NCI-H1092 (cell line): ENCODE measurements at places on chromosomes 2 and 18.

DNA sequence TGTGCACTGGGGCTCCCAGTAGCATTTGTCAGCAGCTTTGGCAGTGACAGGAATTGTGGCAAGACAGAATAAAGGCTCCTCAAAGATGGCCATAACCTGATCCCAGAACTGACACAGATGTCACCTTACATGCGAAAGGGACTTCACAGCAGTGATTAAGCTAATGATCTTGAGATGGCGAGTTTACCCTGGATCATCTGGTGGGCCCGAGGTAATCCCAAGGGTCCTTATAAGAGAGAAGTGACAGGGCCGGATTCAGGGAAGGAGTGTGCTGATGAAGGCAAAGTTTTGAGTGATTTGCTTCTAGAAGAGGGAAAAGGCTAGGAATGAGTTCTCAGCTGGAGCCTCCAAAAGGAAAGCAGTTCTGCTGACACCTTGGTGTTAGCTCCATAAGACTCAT, 333.9 kb downstream of the LPIN1 start:
- no peak for DNase-seq

GRCh38 chr18:58955001-58955400, 90.3 kb downstream of the ZNF532 start:
- DNase-seq: no peak

DNA sequence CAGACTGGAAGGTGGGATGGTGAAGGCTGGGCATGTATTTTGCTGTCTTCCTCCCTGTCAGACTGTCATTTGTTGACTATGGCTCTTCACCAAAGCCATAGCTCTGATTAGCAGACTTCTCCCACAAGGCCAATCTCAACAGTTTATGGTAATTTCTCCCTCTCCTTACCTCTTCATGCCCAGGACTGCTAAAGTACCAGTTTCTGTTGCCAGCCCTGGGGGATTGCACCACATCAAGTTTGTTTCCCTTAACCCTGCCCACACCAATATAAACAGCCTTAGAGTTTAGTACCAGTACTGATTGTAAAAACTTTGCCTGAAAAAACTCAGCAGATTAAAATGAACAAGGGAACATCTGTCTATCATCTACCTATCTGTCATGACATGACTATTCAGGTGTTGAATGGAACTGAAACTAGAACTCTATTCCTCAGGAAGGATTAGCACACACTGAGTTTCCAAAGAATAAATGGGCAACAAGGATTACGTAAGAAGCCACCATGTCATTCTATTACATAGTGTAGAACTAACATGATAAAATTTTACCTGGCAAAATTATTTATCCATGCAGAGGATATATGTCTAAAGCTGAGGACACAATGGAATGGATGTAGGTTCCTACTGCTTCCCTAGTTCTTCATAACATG, 13.7 kb downstream of the FEZ2 start:
- no peak for DNase-seq

DNA sequence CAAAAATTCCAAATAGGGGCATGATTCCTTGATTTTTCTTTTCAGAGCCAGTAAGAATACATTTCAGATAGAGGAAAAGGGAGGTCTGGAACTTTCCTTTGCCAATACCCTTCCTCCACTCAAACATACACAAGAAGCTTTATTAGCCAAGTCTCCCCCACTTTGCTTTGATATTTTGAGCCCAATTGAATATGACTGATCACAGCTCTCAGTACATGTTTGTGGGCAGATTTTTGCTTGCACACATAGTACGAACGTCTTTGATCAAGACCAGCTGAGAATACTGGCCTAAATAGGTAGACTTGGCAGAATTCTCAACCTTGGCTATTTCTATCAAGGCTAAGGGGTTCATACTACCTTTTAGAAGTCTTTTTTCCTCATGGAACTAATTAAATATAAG, 148.8 kb upstream of the PGAP1 start:
- no peak for DNase-seq

GRCh38 chr2:71669628-71670429, 216.5 kb downstream of the DYSF start:
- no peak for DNase-seq

GRCh38 chr2:68715353-68716041, 19.1 kb upstream of the ARHGAP25 start:
- DNase-seq: peak; percentile 17

DNA sequence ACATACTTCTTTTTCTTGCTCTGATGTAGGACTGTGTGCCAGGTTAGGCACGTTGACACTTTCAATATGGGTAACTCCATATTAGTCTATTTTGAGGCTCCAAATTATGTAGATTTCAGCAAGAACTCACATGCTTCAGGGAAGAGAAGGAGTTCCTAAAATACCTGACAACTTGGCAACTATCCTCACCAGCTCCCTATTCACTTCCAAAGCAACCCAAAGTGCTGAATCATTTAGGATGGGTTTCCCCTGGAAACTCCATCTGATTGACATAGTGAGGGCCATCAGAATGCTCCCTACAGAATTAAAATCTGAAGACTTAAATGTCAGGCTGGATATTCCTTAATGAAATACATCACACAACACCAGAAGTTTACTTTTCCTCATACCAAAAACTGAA, 32.5 kb upstream of the NFU1 start:
- no peak for DNase-seq

GRCh38 chr18:78296166-78296565, 683.5 kb upstream of the SALL3 start:
- no peak for DNase-seq

GRCh38 chr18:58324824-58325480, 280.9 kb downstream of the NEDD4L start:
- no peak for DNase-seq

- DNase-seq: no peak
Observed at GRCh38 chr2:70321370-70321769, 19.5 kb upstream of the FAM136A start.

GRCh38 chr2:209806318-209806717, 34.7 kb downstream of the UNC80 start:
- DNase-seq: no peak

- no peak for DNase-seq
Observed at GRCh38 chr18:2981212-2981728, 31.7 kb downstream of the LPIN2 start.

DNA sequence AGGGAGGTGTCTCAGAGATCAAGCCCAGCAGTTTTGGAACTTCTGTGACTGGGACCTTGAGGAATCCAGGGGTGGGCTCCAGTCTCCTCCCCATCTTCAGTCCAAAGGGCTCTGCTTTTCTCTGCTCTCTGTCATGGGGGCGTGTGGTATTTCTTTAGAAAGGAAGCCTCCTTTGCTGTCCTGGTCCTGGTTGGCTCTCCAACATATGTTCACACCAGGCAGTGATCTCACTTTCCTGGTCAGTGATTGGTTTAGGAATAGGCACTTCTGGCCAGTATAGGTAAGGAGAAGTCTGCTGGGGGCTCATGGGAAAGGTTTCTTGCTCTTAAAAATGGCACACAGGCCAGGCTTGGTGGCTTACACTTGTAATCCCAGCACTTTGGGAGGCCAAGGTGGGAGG, 115.5 kb upstream of the HAAO start:
- DNase-seq: no peak

DNA sequence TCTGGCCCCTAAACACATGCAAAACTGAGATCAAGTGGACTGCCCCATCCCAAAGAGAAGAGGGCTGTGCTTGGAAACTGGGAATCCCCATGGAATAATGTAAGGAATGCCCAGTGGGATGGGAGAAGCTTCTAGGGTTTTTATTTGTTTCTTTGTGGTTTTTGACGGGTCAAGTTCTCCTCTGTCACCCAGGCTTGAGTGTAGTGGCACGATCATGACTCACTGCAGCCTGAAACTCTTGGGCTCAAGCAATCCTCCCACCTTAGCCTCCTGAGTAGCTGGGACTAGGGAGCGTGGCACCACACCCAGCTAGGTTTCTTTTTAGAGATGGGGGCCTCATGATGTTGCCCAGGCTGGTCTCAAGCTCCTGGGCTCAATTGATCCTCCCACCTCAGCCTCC, 101.7 kb upstream of the ZSWIM2 start:
- DNase-seq: no peak

- no peak for DNase-seq
Observed at GRCh38 chr2:196607073-196607472, 32.4 kb upstream of the CCDC150 start.

GRCh38 chr2:47159627-47160026, 4.5 kb upstream of the STPG4 start:
- no peak for DNase-seq

GRCh38 chr2:191799526-191799925, 47.4 kb downstream of the CAVIN2 start:
- DNase-seq: no peak

GRCh38 chr18:25921677-25922421, 168.6 kb downstream of the SS18 start:
- peak; percentile 8 for DNase-seq

GRCh38 chr2:61363580-61363979, 107.3 kb downstream of the USP34 start:
- no peak for DNase-seq

DNA sequence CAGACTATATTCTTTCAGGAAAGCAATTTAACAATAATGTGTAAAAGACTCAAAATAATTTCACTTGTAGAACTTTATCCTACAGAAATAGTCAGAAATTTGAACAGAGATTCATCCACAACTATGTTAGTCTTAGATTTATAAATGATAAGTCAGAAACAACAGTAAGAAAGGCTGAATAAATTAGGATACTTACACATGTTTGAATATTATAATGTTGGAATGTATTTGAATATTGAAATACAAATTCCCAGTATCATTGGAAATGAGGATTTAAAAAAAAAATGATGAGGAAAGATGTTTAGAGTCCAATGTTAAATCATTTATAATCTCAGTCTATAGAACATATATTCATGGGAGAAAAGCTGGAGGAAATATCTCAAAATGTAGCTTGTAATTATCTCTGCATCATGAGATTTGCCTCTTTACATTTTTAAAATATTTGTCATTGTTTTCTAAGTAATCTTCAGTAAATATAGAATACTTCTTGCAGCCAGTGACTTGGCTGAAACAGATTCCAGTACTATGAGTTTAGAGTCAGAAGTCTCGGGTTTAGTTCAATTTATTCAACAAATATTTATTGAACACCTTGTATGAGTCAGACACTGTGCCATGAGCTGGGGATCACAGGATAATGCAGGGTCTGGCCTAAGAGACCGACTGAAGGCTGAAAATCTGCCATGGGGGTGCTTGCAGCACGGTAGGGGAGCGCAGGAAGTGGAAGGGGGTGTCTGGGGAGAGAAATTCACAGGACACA, 32.3 kb downstream of the CXCR4 start:
- no peak for DNase-seq

DNA sequence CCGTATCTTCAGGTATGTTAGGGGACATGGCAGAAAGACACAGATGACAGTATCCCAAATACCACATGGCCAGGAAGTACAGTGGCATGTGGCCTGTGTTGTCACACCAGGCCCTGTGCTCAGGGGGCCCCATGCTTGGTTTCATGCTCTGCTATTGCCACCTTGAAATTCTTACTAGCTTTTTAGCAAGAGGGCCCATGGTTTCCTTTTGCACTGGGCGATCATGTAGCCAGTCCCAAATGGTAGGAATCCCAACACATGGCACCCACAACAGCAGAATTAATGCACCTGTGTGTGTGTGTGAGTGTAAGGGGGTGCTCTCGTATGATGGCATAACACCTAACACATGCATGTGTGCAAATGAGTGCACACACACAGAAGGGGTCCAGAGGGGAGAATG, 39.2 kb downstream of the MYO7B start:
- no peak for DNase-seq

DNA sequence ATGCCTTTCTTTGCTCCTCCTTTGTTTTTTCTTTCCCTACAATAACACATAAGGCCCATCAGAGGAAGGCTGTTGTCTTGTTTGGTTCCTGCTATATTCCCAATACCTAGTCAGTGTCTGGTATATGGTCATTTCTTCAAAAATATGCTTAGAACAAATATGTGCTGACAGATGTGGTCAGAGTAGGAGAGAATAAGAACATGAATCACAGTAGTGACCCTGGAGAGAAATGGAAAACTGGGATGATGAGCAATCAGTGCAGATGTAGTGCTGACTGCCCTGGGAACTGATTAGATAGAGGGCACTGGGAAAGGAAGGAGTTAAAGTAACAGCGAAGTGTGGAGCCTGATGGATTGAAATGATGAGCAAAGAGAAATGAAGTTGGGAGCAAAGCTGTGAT, 189.4 kb upstream of the LHCGR start:
- DNase-seq: no peak

- DNase-seq: no peak
Observed at GRCh38 chr18:66621816-66622576, 18.1 kb upstream of the CDH19 start.

GRCh38 chr2:127193164-127193966, 26.7 kb downstream of the CYP27C1 start:
- no peak for DNase-seq

DNA sequence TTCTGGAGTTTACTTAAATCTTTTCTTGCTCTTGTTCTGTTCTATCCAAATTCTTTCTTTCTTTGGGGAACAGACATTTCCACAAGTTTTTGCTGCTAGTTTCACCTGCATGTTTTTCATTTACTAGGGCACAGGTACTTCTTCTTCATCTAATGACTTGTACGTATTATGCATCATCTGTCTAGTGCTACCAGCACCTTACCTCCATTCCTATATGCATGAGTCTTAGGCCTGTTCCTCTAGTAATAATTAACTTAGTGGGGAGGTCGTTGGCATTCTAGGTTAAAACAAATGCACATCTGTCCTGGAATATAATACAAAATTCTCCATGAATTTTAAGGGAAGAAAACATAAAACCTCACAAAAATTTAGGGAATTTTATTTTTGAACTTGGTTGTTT, 164.5 kb upstream of the STON1 start:
- DNase-seq: no peak

GRCh38 chr2:201904538-201905420, 98.4 kb downstream of the CDK15 start:
- DNase-seq: no peak

- DNase-seq: no peak
Observed at GRCh38 chr2:154459286-154459685, 239.2 kb upstream of the KCNJ3 start.

DNA sequence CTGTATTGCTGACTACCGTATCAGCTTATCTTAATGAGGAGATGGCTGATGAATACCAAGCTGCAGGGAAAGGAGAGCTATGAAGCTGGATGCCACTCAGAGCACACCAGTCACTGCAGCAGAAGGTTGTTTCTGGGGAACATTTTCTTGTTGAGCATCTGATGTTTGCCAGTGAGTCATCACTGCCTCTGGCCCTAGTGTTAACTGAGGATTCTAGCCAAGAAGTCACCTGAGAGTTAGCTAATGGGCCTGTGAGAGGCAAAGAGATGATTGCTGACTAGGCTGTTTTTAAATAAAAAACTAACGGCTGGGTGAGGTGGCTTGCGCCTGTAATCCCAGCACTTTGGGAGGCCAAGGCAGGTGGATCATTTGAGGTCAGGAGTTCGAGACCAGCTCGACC, 37.9 kb downstream of the CCDC150 start:
- DNase-seq: no peak

DNA sequence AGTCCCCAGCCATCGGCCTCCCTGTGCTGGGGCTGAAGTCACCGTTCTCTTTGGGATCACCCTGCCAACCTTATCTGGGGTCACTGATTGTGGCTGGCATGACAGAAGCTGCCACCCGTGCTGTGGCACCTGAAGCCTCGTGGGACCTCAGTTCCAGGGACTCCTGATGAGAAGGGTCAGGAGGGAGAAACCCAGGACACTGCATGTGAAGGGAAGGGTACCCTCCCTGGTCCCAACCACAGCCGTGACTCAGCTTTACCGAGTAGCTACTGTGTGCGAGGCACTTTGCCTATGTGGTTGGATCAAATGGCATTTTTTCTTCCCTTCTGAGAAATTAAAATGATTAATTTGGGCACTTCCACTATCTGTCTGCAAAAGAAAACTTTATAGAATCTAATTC, 64.4 kb downstream of the SP110 start:
- DNase-seq: no peak
